CD8-positive, alpha-beta memory T cell (primary cell): ENCODE measurements at places on chromosomes 2 and 18. TPM values are rescaled to one million over a fixed set of nuclear protein-coding genes. Genes with fewer than 3 reads are reported as not detected.

GRCh38 chr2:230619491-230619890, 93.2 kb upstream of the CAB39 start:
- no peak for DNase-seq

DNA sequence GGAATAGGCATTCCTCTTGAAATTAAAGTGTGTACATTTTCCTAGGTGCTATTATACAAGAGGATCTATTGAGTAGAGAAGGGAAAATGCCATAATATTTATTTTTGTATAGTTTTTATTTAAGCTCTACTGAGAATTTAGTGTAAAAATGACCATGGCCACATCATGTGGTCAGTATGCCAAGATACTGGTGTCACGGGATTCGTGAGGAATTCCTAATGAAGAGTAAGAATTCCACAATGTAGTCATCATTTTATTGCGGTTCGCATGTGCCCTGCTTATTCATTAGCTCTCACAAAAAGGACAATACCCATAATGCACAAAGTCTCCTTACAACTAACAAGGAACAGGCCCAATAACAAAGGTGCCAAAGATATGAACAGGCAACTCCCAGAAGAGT, 39.3 kb upstream of the PARD3B start:
- no peak for DNase-seq

The AQP12B gene
- total RNA-seq = not detected

The DTNB gene
- 16.8 TPM for total RNA-seq

The RBM45 gene
- 11.9 TPM for total RNA-seq

GRCh38 chr2:213022987-213023386, 128.4 kb downstream of the IKZF2 start:
- no peak for DNase-seq

- DNase-seq = no peak
These were observed 437.3 kb downstream of the ZNF521 start for GRCh38 chr18:24914685-24915084.

The KCNIP3 gene
- total RNA-seq = not detected

The PLGLB1 gene
- total RNA-seq = 3.2 TPM

- no peak for DNase-seq
These were observed 50.2 kb upstream of the OSR1 start for GRCh38 chr2:19408592-19408991.

DNA sequence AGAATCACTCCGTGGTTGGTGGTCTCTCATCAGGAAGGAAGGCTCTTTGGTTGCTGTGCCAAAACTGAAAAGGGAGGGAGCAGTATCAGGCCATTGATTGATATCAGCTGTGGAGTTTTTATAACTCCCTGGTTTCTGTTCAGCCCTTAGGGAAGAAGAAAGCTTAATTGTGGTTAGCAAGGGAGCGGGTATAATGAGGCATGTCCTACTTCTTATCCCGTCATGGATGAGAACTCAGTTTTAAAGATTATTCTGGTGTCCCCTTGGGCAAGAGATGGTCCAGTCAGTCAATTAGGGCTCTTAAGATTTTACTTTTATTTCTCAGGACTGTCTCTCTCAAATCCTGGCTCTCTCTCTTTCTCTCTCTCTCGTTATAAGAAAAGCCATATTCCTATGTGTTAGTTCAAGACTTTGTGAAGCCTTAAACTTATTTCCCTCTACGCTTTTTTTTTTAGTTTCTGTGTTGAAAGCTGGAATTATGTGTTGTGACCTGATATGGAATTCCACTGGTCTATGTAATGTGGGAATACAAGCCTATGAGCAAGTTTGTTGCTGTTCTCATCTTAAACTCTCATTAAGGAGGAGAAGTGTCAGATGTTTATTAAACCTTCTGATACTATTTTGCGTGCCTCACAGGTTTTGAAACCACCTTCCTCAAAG, 514.0 kb upstream of the CDH2 start:
- no peak for DNase-seq

DNA sequence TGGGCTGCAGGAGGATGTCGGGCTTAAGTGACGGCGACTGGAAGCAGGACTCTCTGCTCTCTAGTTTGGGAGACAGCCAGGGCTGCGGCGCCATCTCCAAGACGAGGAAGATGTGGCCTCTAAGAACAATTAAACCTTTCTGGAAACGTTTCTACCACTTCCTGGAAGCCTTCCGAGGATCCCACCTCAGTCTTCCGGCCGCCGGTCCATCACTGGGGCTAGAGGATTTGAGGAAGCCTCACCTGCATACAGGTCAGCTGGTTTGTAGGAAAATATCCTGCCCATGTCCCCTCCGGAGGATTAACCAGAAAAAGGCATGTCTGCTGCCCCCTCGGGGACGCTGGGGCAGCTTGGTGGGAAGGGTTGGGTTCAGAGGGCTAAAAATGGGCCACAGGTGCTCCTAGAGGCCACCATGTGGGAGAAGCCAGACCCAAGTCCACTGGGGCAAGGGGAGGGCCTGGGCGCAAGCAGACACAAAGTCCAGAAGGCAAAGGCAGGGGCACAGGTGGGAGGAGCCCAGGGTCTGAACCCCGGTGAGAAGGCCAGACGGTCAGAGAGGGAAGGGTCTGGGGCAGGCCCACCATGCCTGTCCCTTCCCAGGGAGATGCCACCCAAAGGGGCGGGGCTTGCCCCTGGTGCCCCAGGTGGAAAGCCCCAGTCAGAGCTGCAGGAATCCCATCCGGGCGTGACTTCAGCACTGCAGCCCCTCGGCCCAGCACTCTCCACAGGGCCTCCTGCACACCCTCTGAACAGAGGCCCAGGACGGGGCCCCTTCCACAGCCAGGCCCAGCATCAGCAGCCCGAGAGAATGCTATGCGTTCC, 82.2 kb upstream of the ID2 start:
- DNase-seq = no peak

DNA sequence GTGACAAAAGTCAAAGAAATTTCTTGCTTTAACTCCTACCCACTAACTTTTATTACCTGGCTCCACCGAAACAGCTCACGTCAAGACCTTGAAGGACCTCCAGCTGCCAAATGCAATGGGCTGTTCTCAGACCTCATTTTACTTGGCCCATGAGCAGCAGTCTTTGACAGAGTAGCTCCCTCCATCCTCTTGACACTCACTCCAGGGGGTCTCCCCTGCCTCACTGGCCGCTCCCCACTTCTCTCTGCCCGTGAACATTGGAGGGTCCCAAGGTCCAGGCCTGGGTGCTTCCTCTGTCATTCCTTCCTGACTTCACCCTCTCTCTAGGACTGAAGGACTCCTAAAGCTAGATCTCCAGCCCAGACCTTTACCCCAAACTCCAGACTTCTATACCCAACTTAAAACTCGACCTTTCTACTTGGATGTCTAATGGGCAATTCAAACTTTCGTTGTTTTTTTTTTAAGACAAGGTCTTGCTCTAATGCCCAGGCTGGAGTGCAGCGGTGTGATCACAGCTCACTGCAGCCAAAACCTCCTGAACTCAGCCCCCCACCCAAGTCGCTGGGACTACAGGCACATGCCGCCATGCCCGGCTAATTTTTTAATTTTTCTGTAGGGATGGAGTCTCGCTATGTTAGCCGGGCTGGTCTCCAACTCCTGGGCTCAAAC, 92.9 kb upstream of the ST3GAL5 start:
- no peak for DNase-seq

DNA sequence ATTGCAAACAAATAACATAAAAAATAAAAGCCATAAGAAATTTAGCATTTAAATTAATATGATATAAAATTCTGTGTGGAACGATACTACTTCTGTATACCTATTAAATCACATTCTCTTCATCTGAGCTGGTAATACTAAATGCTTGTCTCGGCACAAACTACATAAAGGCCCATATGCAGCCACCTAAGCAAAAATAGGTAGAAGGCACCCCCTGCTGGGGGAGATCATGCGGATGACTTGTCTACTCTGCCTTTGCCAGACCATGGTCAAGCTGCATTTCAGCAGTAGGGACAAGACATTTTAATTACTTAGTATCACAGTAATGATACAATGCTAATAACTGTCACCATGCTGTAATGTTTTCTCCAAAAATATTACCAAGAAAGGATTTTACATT, 108.0 kb downstream of the CDH19 start:
- no peak for DNase-seq

DNA sequence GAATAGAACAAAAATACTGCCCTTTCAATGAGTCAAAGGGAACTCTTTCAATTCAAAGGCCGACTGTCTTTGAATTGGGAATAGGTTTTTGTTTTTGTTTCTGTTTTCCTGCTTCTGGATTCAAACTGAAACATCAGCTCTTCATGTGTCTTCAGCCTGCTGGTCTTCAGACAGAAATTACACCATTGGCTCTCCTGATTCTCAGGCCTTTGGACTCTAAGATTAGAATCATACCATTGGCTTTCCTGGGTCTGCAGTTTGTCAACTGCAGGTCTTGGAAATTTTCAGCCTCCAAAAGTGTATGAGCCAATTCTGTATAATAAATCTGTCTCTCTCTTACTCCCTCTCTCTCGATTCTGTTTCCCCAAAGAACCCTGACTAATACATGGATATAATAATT, 31.1 kb downstream of the CTLA4 start:
- no peak for DNase-seq

DNA sequence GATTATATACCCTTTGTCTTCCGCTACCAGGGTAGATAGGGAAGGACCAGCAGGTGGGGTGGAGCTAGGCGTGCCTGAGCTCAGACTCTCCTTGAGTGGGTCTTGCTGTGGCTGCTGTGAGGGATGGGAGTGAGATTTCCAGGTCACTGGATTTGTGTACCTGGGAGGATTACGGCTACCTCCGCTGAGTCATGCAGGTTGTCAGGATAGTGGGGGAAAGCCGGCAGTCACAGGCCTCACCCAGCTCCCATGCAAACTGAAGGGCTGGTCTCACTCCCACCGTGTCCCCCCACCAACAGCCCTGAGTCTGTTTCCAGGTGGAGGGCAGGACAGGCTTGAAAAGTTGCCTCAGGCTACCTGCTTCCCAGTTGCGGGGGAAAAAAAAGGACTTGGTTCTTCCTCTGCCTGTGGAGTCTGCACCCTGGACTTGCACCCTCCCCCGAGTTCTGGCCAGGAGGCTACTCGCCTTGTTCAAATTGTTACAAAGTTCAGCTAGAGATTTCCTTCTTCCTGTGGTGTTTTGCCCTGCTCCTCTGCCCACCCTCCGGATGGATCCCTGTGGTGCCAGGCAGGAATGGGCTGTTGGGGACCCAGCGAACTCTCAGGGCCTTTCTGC, 268.3 kb downstream of the VAPA start:
- no peak for DNase-seq

GRCh38 chr2:1378456-1379150, 34.7 kb upstream of the TPO start:
- DNase-seq = no peak

- DNase-seq = no peak
These were observed 184.9 kb downstream of the PDE1A start for GRCh38 chr2:182241936-182242335.

GRCh38 chr2:128602699-128603101, 284.0 kb upstream of the HS6ST1 start:
- no peak for DNase-seq

DNA sequence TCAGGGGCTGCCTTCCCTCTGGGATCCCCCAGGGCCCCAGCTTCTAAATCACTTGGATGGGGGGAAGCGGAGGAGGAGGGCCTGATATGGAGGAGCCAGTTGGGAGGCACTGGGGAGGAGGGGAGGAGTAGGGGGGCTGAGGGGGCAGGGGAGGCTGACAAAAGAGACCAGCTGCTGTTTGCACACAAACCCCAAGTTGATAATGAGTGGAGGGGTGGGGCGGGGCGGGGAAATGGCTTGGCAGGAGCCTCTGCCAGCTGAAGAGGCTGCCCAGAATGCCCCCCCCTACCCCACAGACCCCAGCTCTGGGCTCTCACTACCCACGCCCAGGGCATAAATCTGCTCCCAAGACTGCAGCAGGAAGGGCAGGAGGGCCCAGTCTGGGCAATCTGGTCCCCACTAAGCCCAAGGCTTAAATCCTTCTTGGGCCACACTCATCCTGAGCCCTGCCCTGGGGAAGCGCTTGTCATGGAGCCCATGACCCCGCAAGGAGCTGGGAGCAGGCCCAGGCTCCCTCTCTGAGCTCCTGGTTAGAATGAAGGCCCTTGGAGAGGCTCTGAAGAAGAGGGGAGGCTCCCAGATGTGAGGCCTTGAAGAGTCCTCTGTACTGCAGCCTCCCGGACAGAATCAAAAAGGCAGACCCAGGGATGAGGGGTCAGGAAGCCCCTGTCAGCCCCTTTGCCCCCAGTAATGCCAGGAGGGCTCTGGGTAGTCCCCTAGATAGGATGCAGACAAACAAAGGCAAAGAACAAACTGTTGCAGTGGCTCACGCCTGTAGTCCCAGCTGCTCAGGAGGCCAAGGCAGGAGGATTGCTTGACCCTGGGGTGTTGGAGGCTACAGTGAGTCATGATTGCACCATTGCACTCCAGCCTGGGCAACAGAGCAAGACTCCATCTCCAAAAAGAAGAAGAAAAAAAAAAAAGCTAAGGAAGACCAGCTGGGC, 24.8 kb upstream of the PTMA start:
- DNase-seq = no peak

GRCh38 chr2:215771241-215771640, 242.1 kb downstream of the MREG start:
- DNase-seq = no peak

DNA sequence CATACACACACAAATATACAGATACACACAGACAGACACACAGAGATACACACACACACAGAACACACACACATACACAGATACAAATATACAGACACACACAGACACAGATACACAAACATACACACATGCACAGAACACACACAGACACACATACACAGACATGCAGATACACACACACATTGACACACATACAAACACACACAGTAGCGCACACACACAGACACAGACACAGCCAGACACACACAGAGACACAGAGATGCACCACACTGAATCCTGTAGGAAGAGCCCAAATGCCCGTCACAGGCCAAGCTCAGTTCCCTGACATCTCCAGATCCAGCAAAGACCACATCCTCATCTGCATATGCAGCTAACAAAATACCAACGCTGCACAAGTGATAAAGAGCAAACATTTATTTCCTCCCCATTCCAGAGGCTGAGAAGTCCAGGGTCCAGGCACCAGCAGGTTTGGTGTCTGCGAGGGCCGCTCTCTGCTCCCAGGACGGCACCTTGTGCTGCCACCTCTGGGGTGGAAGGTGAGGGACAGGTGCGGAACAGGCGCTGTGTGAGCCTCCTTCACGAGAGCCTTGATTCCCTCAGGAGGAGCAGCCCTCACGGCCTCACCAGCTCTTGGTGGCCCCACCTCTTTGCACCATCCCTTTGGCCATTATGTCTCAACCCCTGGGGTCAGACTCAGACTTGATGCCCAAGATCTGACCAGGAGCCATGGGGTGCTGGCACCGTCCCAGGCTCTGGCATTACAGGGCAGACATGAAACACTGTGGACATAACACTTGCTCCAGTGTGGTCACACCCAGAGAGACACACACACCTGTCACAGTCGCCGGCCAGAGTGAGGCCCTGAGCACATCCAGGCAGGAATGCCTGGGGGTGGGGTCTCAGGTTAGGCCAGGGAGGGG, 108.7 kb downstream of the NDUFA10 start:
- DNase-seq = no peak
